ENCODE measurements at places on chromosomes 12 and 14. TPM values are rescaled to one million over a fixed set of nuclear protein-coding genes. Genes with fewer than 3 reads are reported as not detected.

Gene CLEC7A
- 51.1 TPM for total RNA-seq

Gene BEGAIN
- total RNA-seq, result 1.5 TPM

Gene INHBE
- not detected for total RNA-seq

Gene TOMM20L
- not detected for total RNA-seq

Gene TCL1B
- total RNA-seq, result not detected

DNA sequence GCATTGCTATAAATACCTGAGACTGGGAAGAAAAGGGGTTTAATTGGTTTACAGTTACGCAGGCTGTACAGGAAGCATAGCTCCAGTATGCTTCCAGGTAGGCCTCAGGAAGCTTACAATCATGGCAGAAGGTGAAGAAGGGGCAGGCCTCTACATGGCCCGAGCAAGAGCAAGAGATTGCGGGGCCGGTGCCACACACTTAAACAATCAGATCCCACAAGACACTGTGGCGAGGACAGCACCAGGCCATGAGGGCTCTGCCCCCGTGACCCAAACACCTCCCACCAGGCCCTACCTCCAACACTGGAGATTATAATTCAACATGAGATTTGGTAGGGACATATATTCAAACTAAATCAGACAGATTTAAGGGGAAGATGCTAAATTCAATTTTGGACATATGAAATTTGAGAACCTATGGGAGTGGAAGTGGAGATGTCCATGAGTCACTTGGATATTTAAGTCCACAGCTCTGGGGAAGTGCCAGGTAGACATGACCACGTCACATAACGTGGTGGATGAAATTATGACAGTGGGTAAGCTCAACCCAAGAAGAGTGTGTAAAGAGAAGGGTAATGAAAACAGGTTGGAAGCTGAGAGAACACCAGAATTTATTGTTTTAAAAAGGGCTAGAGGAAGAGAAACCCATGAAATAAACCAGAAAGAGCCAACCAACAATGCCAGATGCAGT is 1.5 kb upstream of the LTA4H start:
- no peak for DNase-seq
- no peak overlapping the region for H3K27ac ChIP-seq
- no peak overlapping the region for H3K4me3 ChIP-seq
- no peaks in the 10 kb centered on the region for H3K27me3 ChIP-seq
- no peaks in the 10 kb centered on the region for H3K36me3 ChIP-seq

GRCh38 chr14:37019488-37019887 is 152.9 kb downstream of the SLC25A21 start:
- H3K36me3 ChIP-seq, result no peaks in the 10 kb centered on the region
- no peaks in the 10 kb centered on the region for H3K4me1 ChIP-seq
- H3K4me3 ChIP-seq, result no peak overlapping the region
- H3K27ac ChIP-seq, result no peak overlapping the region
- H3K27me3 ChIP-seq, result no peaks in the 10 kb centered on the region
- no peak for DNase-seq

DNA sequence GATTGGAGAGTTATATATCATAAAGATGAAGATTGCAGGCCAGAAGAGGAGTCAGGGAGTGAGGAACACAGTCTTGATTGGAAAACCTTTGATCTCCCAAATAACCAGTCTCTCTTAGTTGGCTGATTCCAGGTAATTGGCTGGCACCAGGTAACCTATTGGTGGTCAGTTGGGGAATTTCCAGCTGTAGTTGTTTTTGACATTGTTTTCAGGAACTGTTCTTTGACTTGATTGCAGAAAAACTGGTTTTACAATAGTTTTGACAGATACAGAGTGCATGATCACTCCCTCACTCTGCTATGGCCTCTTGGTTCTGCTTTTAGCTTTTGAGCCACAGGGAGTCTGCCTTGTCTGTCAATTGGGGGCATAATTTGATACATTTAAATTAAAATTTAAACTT is 71.6 kb downstream of the ZNF641 start:
- H3K36me3 ChIP-seq, result no peaks in the 10 kb centered on the region
- no peak overlapping the region for H3K27ac ChIP-seq
- no peaks in the 10 kb centered on the region for H3K4me1 ChIP-seq
- no peak overlapping the region for H3K4me3 ChIP-seq
- no peaks in the 10 kb centered on the region for H3K27me3 ChIP-seq
- no peak for DNase-seq

- H3K4me3 ChIP-seq, result no peak overlapping the region
- no peaks in the 10 kb centered on the region for H3K27me3 ChIP-seq
- no peak for DNase-seq
These were observed 4.3 kb downstream of the HNF1A start for GRCh38 chr12:120982659-120983058.

DNA sequence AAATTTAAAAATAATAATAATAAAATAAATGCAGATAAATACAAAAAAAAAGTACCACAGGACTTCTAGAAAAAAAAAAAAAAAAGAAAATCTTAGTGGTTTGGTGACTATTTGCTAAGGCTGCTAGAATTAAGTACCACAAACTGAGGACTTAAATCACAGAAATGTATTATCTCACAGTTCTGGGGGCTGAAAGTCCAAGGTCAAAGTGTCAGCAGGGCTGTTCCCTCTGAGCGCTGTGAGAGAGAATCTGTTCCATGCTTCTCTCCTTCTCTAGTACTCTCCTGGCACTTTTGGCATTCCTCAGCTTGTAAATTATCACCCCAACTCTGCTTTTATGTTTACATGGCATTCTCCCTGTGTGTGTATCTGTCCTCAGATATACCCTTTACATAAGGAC is 101.2 kb downstream of the IPO8 start:
- H3K4me1 ChIP-seq, result no peaks in the 10 kb centered on the region
- no peaks in the 10 kb centered on the region for H3K36me3 ChIP-seq
- DNase-seq, result no peak
- no peaks in the 10 kb centered on the region for H3K27me3 ChIP-seq
- H3K4me3 ChIP-seq, result no peak overlapping the region

DNA sequence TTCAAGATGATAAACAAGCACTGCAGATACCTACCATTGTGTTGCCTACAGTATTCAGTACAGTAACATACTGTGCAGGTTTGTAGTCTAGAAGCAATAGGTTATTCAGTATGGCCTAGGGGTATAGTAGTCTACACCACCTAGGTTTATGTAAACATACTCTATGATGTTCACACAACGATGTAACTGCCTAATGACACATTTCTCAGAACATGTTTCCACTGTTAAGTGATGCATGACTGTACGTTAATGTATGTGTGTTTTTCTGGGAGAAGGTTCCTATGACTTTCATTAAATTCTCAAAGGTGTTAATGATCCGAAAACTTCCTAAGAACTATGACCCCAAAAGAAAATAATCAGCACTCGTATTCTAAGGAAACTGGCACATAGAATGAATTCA is 20.9 kb upstream of the CALM1 start:
- H3K36me3 ChIP-seq, result no peaks in the 10 kb centered on the region
- H3K27me3 ChIP-seq, result no peaks in the 10 kb centered on the region
- no peak overlapping the region for H3K27ac ChIP-seq
- DNase-seq, result no peak
- no peak overlapping the region for H3K4me3 ChIP-seq

DNA sequence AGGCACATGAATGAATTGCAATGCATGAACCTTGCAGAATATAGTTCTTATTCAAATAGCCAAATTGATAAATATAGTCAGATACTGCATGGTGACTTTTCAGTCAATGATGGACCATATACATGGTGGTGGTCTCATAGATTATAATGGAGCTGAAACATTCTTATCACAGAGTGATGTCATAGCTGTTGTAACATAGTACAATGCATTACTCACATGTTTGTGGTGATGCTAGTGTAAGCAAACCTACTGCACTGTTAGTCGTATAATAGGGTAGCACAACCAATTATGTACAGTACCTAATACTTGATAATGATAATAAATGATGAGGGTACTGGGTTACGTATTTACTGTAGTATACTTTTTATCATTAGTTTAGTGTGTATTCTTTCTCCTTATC is 280.3 kb downstream of the BCAT1 start:
- DNase-seq, result no peak
- H3K4me1 ChIP-seq, result no peaks in the 10 kb centered on the region
- no peak overlapping the region for H3K27ac ChIP-seq

DNA sequence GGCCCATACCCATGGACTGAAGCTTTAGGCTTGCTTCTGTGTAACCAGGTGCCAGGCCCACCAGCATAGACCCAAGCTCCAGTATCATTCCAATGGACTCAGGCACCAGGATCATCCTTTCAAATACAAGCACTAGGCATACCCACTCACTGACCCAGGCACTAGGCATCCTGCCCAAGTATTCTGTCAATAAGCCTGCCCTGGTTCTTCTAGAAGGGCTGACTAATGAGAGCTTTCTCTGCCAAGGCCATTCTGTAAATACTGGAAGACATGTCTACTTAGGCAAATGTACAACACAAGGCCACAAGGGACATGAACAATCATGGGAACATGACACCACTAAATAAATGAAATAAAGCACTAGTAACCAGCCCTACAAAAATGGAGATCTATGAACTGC is 352.2 kb downstream of the FSCB start:
- H3K27me3 ChIP-seq, result no peaks in the 10 kb centered on the region
- no peaks in the 10 kb centered on the region for H3K36me3 ChIP-seq
- no peak for DNase-seq
- H3K27ac ChIP-seq, result no peak overlapping the region
- no peaks in the 10 kb centered on the region for H3K4me1 ChIP-seq

DNA sequence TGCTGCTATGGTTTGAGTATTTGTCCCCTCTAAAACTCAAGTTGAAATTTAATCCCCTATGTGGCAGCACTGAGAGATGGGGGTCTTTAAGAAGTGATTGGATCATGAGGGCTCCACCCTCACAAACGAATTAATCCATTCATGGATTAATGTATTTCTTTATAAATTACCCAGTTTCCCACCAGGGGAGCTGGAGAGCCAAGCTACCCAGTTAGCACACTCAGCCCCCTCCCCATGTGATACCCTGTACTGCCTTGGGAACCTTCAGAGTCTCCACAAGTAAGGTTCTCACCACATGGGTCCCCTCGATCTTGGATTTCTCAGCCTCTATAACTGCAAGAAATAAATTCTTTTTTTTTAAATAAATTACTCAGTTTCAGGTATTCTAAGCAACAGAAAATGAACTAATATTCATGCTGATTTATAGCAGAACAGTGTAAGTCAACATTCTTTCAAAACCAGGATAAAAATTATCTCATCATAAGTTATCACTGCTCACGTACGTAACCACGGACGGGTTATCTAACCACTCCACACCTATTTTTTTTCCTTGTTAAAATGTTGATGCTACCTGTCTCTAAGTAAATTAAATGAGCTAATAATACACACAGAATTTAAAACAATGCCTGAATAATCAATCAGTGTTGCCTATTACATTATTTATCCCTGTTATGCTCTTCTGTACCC is 3.6 kb downstream of the NAP1L1 start:
- H3K27me3 ChIP-seq, result no peaks in the 10 kb centered on the region
- DNase-seq, result no peak
- H3K4me3 ChIP-seq, result no peak overlapping the region
- peaks cover 14% of the 10 kb centered on the region for H3K4me1 ChIP-seq
